ENCODE measurements at places on chromosomes 1 and 21. TPM values are rescaled to one million over a fixed set of nuclear protein-coding genes. Genes with fewer than 3 reads are reported as not detected.

GRCh38 chr1:195934817-195935553 is 673.3 kb downstream of the KCNT2 start:
- DNase-seq: no peak
- no peaks in the 10 kb centered on the region for H3K36me3 ChIP-seq
- H3K4me1 ChIP-seq: no peaks in the 10 kb centered on the region
- no peaks in the 10 kb centered on the region for H3K27me3 ChIP-seq
- no peak overlapping the region for H3K4me3 ChIP-seq

DNA sequence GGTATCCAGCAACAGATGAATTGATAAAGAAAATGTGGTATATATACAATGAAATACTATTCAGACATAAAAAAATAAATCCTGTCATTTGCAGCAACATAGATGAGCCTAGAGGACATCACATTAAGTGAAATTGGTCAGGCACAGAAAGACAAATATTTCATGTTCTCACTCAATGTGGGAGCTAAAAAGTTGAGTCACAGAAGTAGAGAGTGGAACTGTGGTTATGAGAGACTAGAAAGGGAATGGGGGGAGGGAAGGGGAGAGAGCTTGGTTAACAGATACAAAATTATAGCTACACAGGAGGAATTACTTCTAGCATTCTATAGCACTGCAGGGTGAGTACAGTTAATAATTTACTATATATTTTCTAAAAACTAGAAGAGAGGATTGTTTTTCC is 37.1 kb upstream of the SERPINC1 start:
- no peak for DNase-seq
- no peak overlapping the region for H3K4me3 ChIP-seq
- H3K27ac ChIP-seq: no peak overlapping the region
- no peaks in the 10 kb centered on the region for H3K4me1 ChIP-seq
- peaks cover 59% of the 10 kb centered on the region for H3K36me3 ChIP-seq

- DNase-seq: peak; percentile 94
- peak within 1 kb of the TSS; percentile 95 for H3K4me3 ChIP-seq
- no peaks in the 10 kb centered on the region for H3K36me3 ChIP-seq
- H3K27ac ChIP-seq: no peak within 1 kb of the TSS
- peaks cover 5% of the 10 kb centered on the region for H3K4me1 ChIP-seq
Observed at GRCh38 chr21:44454747-44455523, at the start of gene LRRC3. Gene LRRC3, plus strand, starts transcription at chr21:44455510. Its CDS starts 1,135 bp downstream, at chr21:44456645.

DNA sequence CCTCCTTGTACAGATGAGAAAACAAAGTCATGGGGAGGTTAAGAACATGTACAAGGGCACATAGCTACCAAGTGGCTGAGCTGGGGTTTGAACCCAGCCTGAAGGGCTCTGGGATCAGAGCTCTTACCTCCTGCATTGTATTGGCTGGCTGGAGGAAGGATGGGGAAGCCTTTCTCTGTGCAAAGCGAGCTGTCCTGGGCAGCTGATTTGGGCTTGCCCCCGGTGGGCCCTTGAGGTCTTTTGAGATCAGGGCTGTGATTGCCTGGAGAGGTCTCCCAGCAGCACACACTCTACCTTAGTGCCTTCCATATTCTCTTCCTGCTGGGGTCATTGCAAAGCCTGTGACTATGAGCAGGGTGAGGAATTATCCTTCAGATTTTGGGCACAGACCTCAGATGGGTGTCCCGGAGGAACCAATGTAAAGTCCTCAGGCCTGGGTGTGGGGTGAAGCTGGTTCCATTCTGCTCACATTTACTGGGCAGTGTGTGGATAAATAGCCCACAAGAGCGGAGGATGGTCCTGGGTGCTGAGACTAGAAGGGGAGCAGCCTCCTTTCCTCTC is 53.3 kb upstream of the EPS8L3 start:
- H3K36me3 ChIP-seq: no peaks in the 10 kb centered on the region
- no peak overlapping the region for H3K4me3 ChIP-seq
- peak overlapping the region; percentile 73 for H3K27ac ChIP-seq
- H3K27me3 ChIP-seq: no peaks in the 10 kb centered on the region
- peaks cover 21% of the 10 kb centered on the region for H3K4me1 ChIP-seq

GRCh38 chr1:43441166-43441893 is 12.4 kb downstream of the HYI start:
- H3K27ac ChIP-seq: no peak overlapping the region
- no peaks in the 10 kb centered on the region for H3K4me1 ChIP-seq
- H3K36me3 ChIP-seq: peaks cover 92% of the 10 kb centered on the region
- no peak overlapping the region for H3K4me3 ChIP-seq

RIMKLA gene
- 10.4 TPM for total RNA-seq

C1QA gene
- 1,142 TPM for total RNA-seq

HPCAL4 gene
- total RNA-seq: 0.76 TPM

IGSF9 gene
- 2.0 TPM for total RNA-seq

- H3K4me1 ChIP-seq: no peaks in the 10 kb centered on the region
- no peaks in the 10 kb centered on the region for H3K27me3 ChIP-seq
- H3K27ac ChIP-seq: no peak overlapping the region
- DNase-seq: no peak
- H3K4me3 ChIP-seq: no peak overlapping the region
Observed at GRCh38 chr21:24824209-24824608, 783.1 kb downstream of the MRPL39 start.

DNA sequence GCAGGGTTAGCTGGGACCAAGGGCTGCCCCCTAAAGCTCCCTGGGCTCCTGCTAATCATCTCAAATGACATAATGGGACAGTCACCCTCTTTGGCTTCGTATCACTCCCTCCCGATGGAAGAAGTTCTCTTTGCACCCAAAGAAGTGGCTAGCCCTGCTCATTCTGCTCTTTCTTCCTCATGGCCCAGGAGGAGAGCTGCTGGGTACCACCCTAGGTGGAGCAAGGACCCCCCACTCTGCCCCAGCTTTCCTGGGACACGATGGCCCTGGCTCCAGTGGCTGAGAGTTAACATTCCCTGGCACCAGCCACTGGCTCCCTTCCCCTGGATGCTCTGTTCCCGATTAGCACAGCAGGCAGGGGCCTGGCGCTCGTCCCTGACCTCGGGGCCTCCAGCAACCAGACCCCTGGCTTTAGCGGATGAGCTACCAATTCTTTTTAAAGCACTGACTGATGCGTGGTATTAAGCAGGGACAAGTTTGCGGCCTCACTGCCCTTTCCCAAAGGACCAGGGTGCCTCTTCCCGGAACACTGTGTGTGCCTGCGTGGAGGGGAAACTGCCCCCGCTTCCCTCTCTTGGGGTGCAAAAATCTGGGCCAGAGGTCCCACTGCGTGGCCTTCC is 1.2 kb downstream of the MYOM3 start:
- H3K4me1 ChIP-seq: peaks cover 7% of the 10 kb centered on the region
- no peaks in the 10 kb centered on the region for H3K36me3 ChIP-seq
- H3K4me3 ChIP-seq: no peak overlapping the region
- no peaks in the 10 kb centered on the region for H3K27me3 ChIP-seq
- DNase-seq: no peak

GRCh38 chr1:102178480-102178879 is 181.8 kb upstream of the OLFM3 start:
- no peak overlapping the region for H3K4me3 ChIP-seq
- no peak overlapping the region for H3K27ac ChIP-seq
- H3K36me3 ChIP-seq: no peaks in the 10 kb centered on the region
- no peak for DNase-seq
- H3K4me1 ChIP-seq: no peaks in the 10 kb centered on the region
- H3K27me3 ChIP-seq: no peaks in the 10 kb centered on the region

SLC9C2 gene
- total RNA-seq: not detected

- no peak overlapping the region for H3K4me3 ChIP-seq
- no peaks in the 10 kb centered on the region for H3K27me3 ChIP-seq
- no peaks in the 10 kb centered on the region for H3K36me3 ChIP-seq
- H3K27ac ChIP-seq: no peak overlapping the region
Observed at GRCh38 chr1:203600782-203601513, 25.7 kb upstream of the ATP2B4 start.

DNA sequence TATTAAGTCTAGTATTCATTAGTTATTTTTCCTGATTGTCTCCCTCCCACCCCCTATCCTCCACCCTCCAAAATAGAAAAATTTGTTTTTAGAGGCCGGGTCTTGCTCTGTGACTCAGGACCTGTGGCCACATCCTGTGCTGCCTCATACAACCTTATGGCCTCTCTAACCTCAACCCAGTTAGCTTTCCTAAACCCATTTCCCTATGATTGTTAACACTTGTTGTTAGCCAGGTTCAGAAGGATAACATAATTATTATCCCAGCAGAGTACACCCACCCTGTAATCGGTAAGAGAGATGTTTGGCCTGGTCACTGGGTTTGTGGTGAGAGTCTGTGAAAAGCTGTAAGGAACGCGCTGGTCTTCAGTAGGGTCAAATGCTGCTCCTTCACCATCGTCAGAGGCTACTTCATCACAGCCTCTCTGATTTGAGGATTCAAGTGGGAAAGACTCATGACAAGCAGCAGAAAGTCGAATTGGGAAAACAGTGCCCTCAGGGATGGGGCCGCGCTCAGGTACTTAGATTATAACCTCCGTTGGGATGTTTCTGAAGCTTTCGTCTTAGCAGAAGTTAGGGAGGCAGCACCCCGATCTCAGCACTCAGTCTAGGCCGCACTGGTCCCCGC is 35.9 kb upstream of the HMGN1 start:
- H3K27me3 ChIP-seq: no peaks in the 10 kb centered on the region
- H3K4me3 ChIP-seq: peak overlapping the region; percentile 52
- H3K4me1 ChIP-seq: peaks cover 30% of the 10 kb centered on the region
- DNase-seq: no peak

- H3K27ac ChIP-seq: no peak overlapping the region
- H3K36me3 ChIP-seq: no peaks in the 10 kb centered on the region
- no peaks in the 10 kb centered on the region for H3K27me3 ChIP-seq
- H3K4me1 ChIP-seq: no peaks in the 10 kb centered on the region
Observed at GRCh38 chr1:54018635-54019034, 649 bp upstream of the LDLRAD1 start.

DNA sequence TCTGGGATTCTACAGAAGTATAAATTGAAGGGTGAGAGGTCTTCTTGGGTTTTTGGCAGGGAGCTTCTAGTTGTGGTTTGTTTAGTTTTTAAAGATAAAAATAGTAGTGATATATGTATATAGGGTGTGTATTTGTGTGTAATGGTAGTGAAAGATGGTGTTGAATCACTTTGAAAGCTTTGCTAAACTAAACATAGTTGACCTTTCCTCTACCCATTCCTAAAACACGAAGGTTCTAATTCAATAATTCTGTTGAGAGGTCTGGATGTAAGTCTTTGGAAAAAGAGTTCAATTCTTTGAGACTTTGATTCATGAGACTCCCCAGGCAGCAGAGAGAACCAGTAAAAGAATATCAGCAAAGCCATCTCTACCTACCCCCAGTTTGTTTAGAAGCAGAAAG is 247.9 kb upstream of the DUSP10 start:
- no peak for DNase-seq
- H3K36me3 ChIP-seq: no peaks in the 10 kb centered on the region
- H3K27me3 ChIP-seq: no peaks in the 10 kb centered on the region
- H3K27ac ChIP-seq: no peak overlapping the region
- H3K4me1 ChIP-seq: no peaks in the 10 kb centered on the region

LCE3E gene
- not detected for total RNA-seq

DNA sequence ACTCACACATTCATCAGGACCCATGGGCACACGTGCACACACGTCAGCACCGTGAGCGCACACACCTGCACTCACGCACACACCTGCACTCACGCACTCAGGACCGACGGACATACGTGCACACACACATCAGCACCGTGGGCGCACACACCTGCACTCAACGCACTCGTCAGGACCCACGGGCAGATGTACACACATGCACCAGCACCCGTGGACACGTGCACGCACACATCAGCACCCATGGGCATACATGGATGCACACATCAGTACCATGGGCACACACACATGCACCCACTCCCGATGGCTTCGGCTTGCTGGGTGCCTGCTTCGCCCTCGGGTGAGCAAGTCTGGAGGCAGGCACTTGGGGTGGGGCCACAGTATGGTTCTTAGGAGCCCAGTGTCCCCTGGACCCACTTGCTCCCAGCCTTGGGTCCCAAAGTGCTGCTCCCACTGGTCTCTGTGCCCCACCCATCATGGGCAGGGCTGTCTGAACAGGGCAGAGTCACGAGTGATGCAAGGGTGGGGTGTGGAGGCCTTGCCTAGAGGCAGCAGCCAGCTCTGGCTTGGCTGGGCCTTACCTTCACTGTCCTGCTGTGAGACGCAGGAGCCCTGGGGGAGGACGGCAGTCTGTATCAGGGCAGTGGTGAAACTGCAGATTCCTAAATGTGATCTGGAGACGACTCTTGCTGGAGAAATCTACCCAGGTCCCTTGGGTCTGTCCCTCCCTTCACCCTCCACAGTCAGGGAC is 49.8 kb downstream of the SKI start:
- no peaks in the 10 kb centered on the region for H3K27me3 ChIP-seq
- peaks cover 5% of the 10 kb centered on the region for H3K36me3 ChIP-seq
- DNase-seq: peak; percentile 52
- peak overlapping the region; percentile 84 for H3K27ac ChIP-seq
- H3K4me1 ChIP-seq: peaks cover 69% of the 10 kb centered on the region

GRCh38 chr1:110877364-110877763 is 4.4 kb downstream of the CD53 start:
- H3K4me3 ChIP-seq: no peak overlapping the region
- no peaks in the 10 kb centered on the region for H3K4me1 ChIP-seq
